Activated naive CD8-positive, alpha-beta T cell treated with anti-CD3 and anti-CD28 coated beads, Interleukin-2, amount 10 ng/mL, durations not matched to agents 7 days and 5 days (primary cell): ENCODE measurements at places on chromosomes 4 and X. TPM values are rescaled to one million over a fixed set of nuclear protein-coding genes. Genes with fewer than 3 reads are reported as not detected.

DNA sequence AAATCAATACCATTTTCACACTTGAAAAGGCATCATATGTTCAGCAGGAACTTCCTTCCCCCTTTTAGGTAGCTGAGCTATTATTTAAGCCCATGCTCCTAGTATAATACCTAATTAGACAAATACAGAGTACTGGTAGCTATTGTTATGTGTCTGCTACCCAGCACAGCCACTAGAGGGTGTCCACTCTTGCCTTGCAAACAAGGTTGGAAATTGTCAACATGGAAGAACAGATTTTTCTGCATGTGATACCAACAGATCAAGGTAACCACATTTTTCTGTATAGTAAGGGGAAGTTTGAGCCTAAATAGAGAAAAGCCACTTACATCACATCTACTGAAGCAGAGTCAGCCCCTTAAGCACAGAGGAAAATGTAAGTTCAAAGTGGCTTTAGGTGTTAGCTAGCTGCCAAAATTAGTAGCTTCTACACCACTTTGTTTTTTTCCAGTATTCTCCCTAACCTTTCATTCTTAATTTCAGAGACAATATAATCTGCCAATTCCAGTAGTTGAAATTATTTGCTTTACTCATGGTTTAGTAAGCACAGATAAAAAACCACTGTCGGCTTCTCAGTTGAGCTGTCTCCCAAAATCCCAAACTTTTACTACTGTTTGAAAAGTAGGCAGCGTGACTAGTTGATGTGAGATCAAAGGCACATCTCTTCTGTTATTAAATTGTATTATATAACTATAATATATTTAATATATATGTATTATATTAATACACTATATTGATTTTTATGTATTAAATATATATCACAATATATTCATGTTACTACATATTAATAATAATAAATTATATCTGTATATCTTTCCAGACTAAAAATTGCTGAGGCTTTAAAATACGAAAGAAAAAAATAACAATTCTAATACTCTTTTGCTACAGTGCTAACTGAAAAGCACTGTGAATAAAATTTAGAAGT is 38.2 kb downstream of the EDNRA start:
- H3K4me1 ChIP-seq = peaks cover 2% of the 10 kb centered on the region
- DNase-seq = no peak

DNA sequence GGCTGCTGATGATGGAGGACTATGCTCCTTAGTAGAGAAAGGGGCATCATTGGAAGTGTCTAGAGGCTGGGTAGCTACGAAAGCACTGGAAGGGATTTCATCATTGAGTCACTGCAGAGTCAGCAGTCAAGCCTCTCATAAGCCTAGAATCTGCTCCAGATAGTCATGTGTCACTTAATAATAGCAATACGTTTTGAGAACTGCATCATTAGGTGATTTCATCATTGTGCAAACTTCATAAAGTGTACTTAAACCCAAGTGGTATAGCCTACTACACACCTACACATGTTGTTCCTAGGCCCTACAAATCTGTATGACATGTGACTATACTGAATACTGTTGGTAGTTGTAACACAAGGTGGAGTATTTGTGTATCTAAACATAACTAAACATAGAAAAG is 165.6 kb downstream of the PTTG2 start:
- no peak for DNase-seq
- H3K4me1 ChIP-seq = peaks cover 35% of the 10 kb centered on the region
- H3K36me3 ChIP-seq = peaks cover 52% of the 10 kb centered on the region
- no peak overlapping the region for H3K27ac ChIP-seq
- H3K4me3 ChIP-seq = no peak overlapping the region

DNA sequence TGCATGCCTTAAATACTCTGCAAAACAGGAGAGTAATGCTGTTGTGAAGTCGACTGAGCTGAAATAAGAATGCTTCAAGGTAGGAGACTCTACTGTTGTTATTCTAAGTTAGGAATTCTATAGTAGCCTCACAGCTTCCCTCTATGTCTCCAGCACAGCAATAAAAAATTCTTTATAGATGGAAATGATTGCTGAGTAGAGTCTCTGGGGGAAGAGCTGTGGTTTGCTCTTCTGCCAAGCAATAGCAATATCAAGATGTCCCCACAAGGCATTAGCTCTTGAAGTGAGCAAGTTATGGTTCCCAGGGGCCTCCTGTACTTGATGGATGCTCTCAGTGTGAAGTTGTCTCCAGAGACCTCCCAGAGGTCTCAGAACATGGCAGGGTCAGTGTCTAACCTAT is 880.6 kb upstream of the FRG1 start:
- no peaks in the 10 kb centered on the region for H3K36me3 ChIP-seq
- no peak overlapping the region for H3K27ac ChIP-seq
- no peak for DNase-seq
- no peak overlapping the region for H3K4me3 ChIP-seq
- H3K4me1 ChIP-seq = no peaks in the 10 kb centered on the region
- no peaks in the 10 kb centered on the region for H3K27me3 ChIP-seq

GRCh38 chr4:40747207-40747835 is 2.4 kb upstream of the NSUN7 start:
- DNase-seq = no peak
- peaks cover 36% of the 10 kb centered on the region for H3K27me3 ChIP-seq
- no peak overlapping the region for H3K27ac ChIP-seq
- peaks cover 4% of the 10 kb centered on the region for H3K4me1 ChIP-seq
- H3K36me3 ChIP-seq = peaks cover 2% of the 10 kb centered on the region

The PRDM8 gene
- 9.5 TPM for total RNA-seq

GRCh38 chr4:139814323-139815015 is 148.8 kb downstream of the MGST2 start:
- no peak overlapping the region for H3K27ac ChIP-seq
- no peak overlapping the region for H3K4me3 ChIP-seq
- peaks cover 2% of the 10 kb centered on the region for H3K4me1 ChIP-seq
- peaks cover 4% of the 10 kb centered on the region for H3K36me3 ChIP-seq
- no peak for DNase-seq

- H3K36me3 ChIP-seq = no peaks in the 10 kb centered on the region
- no peaks in the 10 kb centered on the region for H3K4me1 ChIP-seq
- no peak for DNase-seq
- H3K4me3 ChIP-seq = no peak overlapping the region
- no peaks in the 10 kb centered on the region for H3K27me3 ChIP-seq
- no peak overlapping the region for H3K27ac ChIP-seq
These were observed 81.5 kb upstream of the GK2 start for GRCh38 chr4:79489506-79489905.

GRCh38 chr4:84855774-84856173 is 110.7 kb downstream of the WDFY3 start:
- no peaks in the 10 kb centered on the region for H3K27me3 ChIP-seq
- no peak for DNase-seq
- H3K4me3 ChIP-seq = no peak overlapping the region
- H3K36me3 ChIP-seq = no peaks in the 10 kb centered on the region
- no peak overlapping the region for H3K27ac ChIP-seq
- no peaks in the 10 kb centered on the region for H3K4me1 ChIP-seq

DNA sequence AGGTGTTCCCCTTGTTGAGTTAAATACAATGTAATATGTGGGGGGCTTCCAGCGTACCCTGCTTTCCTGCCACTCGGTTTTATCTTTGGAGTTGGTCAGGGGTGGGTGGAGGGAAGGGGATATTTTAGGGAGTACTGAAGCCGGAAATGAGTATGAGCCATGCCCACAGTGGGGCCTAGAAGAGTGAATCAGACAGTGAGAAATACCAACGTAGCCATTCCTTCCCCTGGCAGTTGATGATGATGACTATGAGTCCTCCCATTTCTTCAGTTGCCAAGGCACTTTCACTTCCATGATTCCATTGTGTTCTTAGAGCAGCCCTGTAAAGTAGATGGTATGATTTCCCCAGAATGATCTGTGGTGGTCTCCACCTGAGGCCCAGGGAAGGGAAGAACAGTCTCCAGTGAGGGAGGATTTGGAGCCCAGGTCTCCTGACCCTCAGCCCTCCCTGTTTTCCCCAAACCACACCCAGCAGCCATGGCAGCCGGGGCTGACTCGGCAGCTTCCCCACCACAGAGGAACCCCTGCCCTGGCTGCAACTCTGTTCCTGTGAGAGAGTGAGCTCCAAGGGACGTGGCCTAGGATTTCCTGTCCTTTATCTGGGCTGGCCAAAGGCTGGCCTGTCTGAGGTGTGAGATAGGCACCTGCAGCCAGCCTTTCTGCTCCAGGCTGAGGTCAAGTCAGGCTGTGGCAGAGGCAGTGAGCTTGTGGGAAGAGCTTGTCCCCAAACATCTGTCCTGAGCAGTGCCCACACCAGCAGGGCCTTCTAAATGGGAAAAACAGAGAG is 52.7 kb downstream of the STARD8 start:
- peaks cover 8% of the 10 kb centered on the region for H3K4me1 ChIP-seq
- H3K27ac ChIP-seq = no peak overlapping the region
- DNase-seq = no peak
- no peaks in the 10 kb centered on the region for H3K36me3 ChIP-seq
- no peaks in the 10 kb centered on the region for H3K27me3 ChIP-seq
